Activated CD4-positive, alpha-beta memory T cell treated with anti-CD3 and anti-CD28 coated beads, Interleukin-2, amount 10 ng/mL, durations not matched to agents 7 days and 5 days (primary cell): ENCODE measurements at places on chromosomes 5 and 9. TPM values are rescaled to one million over a fixed set of nuclear protein-coding genes. Genes with fewer than 3 reads are reported as not detected.

PAEP gene
- total RNA-seq = not detected

OSMR gene
- total RNA-seq = not detected

DNA sequence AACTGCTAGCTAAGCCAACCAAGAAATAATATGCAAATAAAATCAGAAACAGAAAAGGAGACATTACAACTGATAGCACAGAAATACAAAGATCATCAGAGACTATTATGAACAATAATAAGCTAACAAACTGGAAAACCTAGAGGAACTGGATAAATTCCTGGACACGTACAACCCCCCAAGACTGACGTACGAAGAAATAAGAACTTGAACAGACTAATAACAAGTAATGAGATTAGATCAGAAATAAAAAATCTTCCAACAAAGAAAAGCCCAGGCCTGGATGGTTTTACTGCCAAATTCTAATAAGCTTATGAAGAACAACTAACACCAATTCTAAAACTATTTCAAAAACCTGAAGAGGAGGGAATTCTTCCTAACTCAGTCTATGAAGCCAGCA, 67.9 kb downstream of the EPB41L4A start:
- no peaks in the 10 kb centered on the region for H3K36me3 ChIP-seq
- H3K27ac ChIP-seq = no peak overlapping the region
- peaks cover 2% of the 10 kb centered on the region for H3K4me1 ChIP-seq

GRCh38 chr5:179755022-179755421, 22.4 kb downstream of the MAML1 start:
- no peak overlapping the region for H3K4me3 ChIP-seq
- H3K36me3 ChIP-seq = peaks cover 17% of the 10 kb centered on the region
- no peaks in the 10 kb centered on the region for H3K27me3 ChIP-seq
- DNase-seq = no peak

- H3K27me3 ChIP-seq = peaks cover 2% of the 10 kb centered on the region
- no peak overlapping the region for H3K4me3 ChIP-seq
- H3K36me3 ChIP-seq = no peaks in the 10 kb centered on the region
- no peak overlapping the region for H3K27ac ChIP-seq
- H3K4me1 ChIP-seq = no peaks in the 10 kb centered on the region
- no peak for DNase-seq
Observed at GRCh38 chr9:115165233-115165632, 47.3 kb upstream of the TNC start.

- no peaks in the 10 kb centered on the region for H3K4me1 ChIP-seq
- DNase-seq = no peak
- no peaks in the 10 kb centered on the region for H3K36me3 ChIP-seq
- no peak overlapping the region for H3K27ac ChIP-seq
Observed at GRCh38 chr5:81517462-81517861, 123.5 kb upstream of the ACOT12 start.

GRCh38 chr9:76269789-76270188, 124.4 kb downstream of the RFK start:
- H3K4me3 ChIP-seq = no peak overlapping the region
- H3K27ac ChIP-seq = no peak overlapping the region
- H3K27me3 ChIP-seq = peaks cover 2% of the 10 kb centered on the region
- no peaks in the 10 kb centered on the region for H3K36me3 ChIP-seq
- DNase-seq = no peak

GRCh38 chr9:110626101-110626829, 42.3 kb upstream of the MUSK start:
- no peak for DNase-seq
- H3K27me3 ChIP-seq = peaks cover 1% of the 10 kb centered on the region
- no peak overlapping the region for H3K27ac ChIP-seq
- H3K4me1 ChIP-seq = peaks cover 5% of the 10 kb centered on the region
